Left hindlimb (tissue), 1 donor: ENCODE measurements at places on chromosomes 16 and 17.

GRCh38 chr16:13795131-13795530 is 124.8 kb upstream of the ERCC4 start:
- DNase-seq = no peak

DNA sequence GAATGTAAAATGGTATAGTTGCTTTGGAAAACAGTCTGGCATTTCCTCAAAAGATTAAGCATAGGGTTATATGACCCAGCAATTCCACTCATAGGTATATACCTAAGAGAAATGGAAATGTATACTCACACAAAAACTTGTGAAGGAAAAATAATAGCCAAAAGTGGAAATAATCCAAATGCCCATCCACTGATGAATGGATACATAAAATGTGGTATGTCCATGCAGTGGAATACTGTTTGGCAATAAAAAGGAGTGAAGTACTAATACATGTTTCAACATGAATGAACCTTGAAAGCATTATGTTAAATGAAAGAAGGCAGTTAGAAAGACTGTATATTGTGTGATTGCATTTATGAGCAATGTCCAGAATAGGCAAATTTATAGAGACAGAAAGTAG is 25.1 kb downstream of the NUP93 start:
- no peak for DNase-seq

- no peak for DNase-seq
Measured at GRCh38 chr16:56844056-56844455, 21.0 kb upstream of the SLC12A3 start.

- peak; percentile 81 for DNase-seq
Measured at GRCh38 chr17:39461926-39462569, 762 bp downstream of the CDK12 start.

GRCh38 chr17:17297217-17297616 is 6.0 kb upstream of the NT5M start:
- no peak for DNase-seq
